Kidney (tissue), 22 donors: ENCODE measurements at places on chromosomes 4 and X. TPM values are rescaled to one million over a fixed set of nuclear protein-coding genes. Genes with fewer than 3 reads are reported as not detected.

- DNase-seq: no peak
Observed at GRCh38 chr4:150950657-150951288, 64.3 kb downstream of the LRBA start.

DNA sequence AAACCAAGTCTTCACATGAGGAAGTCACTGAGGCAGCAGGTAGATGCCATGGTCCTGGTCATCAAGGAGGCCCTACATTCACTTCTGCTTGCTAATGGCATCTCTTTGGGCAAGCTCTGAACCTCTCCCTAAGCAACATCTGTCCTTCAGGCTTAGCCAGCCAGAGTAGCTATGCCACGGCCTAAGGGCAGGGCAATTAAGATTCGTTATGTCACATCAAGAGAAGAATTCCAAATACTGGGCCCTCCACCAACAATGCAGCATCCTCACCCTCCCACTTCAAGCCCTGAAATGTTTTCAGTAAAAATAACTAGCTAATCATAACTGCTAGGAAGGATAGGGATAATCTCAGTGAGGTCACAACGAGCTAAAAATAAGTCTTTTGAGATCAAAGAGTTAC is 120.7 kb upstream of the HCCS start:
- no peak for DNase-seq

- DNase-seq: no peak
Observed at GRCh38 chr4:98845960-98846359, 83.0 kb downstream of the EIF4E start.

DNA sequence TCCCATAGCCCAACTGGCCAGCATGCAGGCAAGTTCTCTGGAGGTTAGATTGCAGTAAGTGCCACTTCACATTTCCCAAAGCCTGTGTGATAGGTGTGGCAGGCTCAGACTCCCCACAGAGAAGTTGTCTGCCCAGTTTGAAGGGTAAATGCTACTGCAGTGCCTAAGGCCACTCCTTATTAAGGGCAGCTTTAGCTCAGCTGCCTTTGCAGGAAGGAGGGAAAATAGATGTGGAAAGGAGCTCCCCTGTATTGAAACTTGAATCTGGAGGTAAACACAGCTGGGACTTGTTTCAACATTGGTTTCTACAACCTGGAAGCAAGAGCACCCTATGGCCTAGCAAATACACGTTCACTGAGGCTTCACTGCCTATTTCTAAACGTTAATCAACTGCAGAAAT is 22.4 kb downstream of the NEXMIF start:
- no peak for DNase-seq

GRCh38 chr4:175531405-175532091 is 280.5 kb downstream of the GPM6A start:
- DNase-seq: no peak

Gene ZBTB49
- polyA plus RNA-seq: 2.8 TPM

Gene STS
- 2.7 TPM for polyA plus RNA-seq
